ENCODE measurements at places on chromosomes 7 and 10.

DNA sequence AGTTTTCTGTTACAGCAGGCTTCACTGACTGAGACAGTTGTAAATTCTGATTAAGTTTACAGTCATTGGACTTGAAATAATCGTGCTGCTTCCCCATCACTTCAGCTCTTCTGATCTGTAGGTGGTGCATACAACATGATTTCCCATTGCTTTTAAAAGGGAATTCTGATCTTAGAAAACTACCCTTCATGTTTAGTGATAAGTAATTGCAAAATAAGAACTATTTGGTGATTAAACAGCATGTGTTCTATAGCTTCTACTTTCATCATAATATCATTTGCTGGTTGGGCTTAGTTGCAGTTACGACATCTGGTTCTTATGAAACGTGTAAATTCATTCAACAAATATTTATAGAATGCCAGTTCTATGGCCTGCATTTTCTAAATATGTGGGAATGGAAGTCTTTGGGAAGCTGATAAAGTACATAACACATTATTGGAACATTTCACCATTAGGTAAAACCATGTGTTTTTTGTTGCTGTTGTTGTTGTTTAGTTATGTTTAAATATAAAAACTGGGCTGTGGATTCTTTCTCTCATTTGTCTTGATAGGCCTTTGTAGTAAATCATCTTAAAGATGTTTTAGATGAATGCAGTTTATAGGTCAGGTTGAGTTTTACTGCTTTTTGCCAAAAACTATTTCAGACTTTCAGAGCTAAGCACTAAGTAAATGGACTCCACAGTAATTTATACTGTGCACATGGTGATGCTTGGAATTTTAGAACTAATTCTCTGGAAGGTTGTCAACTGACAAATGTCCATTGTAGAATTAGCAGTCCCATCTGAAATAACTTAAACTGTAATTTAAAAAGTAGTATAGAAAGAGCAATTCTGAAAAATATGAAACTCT lies 13.1 kb downstream of the GNAI1 start:
- DNase-seq, result no peak

GRCh38 chr7:155885167-155886155 lies 73.2 kb upstream of the SHH start:
- no peak for DNase-seq

DNA sequence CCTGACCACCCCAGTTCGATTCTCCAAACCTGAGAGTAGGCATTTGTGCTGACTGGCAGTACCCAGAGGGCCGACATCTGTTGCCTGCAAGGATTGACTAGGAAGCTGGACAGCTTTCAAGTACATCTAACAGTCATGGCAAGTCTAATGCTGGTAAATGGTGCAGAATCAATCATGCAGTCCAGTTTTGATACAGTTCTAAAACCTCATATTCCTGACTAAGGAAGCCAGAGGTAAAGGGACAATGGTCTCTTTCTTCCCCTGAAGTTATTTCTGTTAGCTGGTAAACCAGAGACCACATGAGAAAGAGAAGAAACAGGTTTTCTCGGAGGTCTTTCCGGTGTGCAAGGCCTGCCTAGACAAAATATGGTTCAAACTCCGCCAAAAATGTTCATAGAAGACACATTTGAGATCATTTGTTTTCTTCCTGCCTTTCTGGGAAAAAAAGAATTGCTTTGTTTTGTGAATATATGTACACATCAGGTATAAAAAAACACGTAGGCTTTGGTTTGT lies 97.1 kb downstream of the WDR37 start:
- DNase-seq, result no peak

- no peak for DNase-seq
These were observed 149.2 kb downstream of the PTEN start for GRCh38 chr10:88012641-88013040.

DNA sequence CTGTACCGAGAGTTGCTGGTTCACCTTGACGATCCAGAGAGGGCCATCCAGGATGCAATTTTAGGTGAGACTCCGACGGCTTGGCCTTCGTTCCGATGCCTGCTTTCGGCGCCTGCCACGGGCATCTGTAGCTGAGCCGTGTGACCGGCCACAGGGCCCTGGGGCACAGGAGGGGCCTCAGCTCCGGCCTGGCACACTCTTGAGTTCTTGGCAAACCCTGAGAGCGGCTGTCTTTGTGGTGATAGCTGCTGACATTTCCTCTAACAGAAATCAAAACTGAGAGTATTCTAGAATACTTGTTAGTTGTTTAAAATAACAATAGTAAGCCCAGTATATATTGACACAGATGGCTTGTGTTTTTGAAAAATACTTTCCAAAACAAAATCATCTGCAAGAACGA lies 52.2 kb upstream of the SUN1 start:
- DNase-seq, result no peak

GRCh38 chr7:120539321-120539720 lies 266.3 kb downstream of the KCND2 start:
- DNase-seq, result no peak

DNA sequence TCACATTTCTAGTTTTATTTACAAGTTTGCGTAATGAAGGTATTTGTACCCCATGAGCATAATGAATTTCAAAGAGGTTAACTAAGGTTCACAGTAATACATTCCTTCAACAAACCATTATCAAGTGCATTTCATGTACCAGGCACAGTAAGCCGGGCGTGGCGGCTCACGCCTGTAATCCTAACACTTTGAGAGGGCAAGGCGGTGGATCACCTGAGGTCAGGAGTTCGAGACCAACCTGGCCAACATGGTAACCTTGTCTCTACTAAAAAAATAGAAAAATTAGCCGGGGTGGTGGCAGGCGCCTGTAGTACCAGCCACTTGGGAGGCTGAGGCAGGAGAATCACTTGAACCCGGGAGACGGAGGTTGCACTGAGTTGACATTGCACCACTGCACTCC lies 4.3 kb upstream of the EIF3A start:
- no peak for DNase-seq

- DNase-seq, result no peak
These were observed 16.1 kb upstream of the PRXL2A start for GRCh38 chr10:80392250-80392649.

DNA sequence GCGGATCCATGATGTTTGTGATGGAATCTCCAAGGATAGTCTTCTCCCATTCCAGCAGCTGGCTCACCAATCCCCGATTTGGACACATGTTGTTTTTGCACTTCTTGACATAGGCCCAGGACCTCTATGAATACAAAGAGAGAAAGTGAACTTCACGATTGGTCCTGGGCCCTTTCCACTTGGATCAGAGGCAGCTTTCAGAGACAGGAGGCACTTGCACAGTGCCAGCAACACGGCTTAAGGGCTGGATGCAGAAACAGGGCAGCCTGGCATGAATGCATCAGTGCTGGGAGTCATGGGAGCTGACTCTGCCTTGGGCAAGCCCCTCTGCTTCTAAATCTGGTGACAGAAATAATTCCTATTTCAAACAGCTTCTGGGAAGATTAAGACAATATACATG lies 2.1 kb upstream of the TMEM120A start:
- DNase-seq, result no peak

GRCh38 chr7:97096037-97096436 lies 21.5 kb upstream of the SDHAF3 start:
- no peak for DNase-seq

GRCh38 chr10:6621536-6621935 lies 41.5 kb upstream of the PRKCQ start:
- DNase-seq, result no peak

DNA sequence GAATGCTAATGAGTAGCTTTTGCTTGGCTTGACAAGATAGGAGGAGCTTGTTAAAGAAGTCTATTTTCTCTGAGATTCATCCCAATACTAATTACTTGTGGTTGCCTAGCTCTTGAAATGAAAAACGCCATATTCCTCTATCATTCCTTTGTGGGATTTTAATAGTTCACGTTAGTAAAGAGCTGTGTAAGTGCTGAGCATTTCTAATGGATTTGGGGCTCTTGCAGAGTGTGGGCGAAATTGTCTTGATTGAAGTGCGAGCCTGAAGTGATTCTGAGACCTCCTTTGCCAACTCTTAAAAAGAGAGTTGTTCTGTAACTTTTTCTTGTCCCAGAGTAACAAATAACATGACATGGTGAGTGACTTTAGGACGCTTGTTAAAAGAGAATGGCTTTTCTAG lies 45.2 kb downstream of the EXOC4 start:
- DNase-seq, result no peak

GRCh38 chr7:116354171-116354545 lies 143.8 kb downstream of the TES start:
- DNase-seq, result no peak
